ENCODE measurements at places on chromosomes 16 and 17.

DNA sequence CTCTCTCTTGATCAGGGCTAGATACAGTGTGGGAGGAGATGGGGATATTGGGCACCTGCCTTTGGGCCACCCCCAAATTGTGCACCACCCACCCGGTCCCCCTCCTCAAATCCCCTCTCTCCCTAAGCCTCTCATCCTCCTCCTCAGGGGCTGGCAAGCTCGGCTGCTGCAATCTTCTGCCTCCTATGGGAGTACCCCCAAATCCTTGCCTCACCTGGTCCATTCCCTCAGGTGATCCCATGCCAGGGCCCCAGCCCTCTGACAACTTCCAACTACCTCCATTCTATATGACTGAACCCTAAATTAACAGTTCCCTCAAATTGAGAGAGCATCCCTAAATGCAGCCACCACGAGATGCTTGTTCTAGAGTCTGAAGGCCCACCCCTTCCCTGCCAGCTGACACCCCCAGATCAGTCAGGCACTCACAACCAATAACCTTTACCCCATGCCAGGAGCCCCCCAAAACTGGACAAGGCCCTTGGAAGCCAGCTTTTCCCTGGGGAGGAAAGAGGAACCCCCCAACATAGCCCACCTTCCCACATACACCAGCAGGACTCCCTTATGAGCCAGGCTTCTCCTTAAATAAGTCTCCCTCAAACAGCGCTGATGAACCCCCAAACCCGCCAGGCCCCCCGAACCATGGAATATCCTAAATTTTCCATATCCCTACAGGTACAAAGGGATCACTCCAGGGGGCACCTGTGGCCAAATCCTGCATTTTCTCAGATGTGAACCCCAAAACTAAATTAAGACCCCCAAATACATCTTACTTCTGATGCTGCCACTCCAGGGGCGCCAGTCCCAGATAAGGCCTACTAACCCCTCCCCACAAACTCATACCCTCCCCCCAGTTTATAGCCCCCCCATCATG is 3.2 kb downstream of the DLG4 start:
- DNase-seq, result no peak

- DNase-seq, result no peak
These were observed 251 bp upstream of the HSF5 start for GRCh38 chr17:58488428-58488890.

DNA sequence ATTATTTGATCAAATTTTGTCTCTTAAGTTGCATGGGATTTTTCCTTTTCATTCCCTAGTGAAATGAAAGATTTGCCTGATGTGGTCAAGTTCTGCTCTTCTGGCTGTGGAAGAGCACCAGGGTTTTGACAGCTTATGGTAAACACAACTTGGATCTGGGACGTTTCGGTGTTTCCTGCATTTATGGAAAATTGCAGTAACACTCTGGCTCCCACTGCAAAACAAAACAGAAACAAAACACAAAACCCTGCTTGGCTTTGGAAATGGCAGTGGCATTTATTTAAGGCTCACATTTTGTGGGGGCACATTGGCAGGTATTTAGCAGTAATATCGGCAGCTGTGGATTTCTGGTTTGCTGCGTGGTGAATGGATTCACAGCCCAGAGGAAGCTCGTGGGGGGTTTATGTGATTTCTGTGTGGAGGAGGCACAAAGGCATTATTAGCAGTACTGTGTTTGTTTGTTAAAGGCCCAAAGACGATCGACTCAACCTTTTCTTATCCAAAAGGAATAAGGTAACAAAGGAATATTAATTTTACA is 377.8 kb downstream of the SNX29 start:
- no peak for DNase-seq

DNA sequence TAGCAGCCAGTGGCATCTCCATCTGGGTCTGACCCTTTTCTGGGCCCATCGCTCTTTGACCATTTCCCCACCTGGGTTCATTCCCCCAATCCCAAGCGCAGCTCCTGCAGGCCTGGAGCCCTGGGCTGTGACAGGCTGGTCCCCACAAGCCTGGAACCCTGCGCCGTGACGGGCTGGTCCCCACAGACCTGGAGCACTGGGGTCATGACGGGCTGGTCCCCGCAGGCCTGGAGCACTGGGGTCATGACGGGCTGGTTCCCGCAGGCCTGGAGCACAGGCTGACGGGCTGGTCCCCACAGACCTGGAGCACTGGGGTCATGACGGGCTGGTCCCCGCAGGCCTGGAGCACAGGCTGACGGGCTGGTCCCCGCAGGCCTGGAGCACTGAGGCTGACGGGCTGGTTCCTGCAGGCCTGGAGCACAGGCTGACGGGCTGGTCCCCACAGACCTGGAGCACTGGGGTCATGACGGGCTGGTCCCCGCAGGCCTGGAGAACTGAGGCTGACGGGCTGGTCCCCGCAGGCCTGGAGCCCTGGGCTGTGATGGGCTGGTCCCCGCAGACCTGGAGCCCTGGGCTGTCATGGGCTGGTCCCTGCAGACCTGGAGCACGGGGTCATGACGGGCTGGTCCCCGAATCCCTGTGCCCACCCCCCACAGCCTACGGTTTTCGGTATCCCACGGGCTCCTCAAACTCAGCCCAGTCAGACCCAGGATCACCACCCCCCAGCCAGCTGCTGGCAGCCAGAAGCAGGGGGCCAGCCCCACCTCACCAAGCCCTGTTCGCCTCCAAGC is 16.6 kb downstream of the TMC6 start:
- no peak for DNase-seq

- DNase-seq, result no peak
These were observed 392.2 kb downstream of the NPIPA8 start for GRCh38 chr16:17944345-17944744.

DNA sequence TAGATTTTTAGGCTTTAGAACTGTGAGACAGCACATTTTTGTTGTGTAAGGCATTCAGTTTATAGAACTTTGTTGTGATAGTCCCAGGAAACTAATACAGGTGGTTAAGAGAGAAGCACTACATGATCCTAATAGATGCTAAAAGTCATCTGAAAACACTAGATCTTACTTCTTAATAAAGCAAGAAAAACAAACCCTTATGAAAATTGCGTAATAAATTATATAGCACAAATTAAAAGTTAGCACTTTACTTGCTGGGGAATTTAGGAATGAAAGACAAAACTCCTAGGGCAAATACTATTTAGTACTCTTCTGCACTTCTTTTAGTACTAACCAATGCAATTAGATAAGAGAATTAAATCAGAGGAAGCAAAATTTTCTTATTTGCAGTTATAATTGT is 163.3 kb upstream of the SHISA6 start:
- no peak for DNase-seq
